Activated CD8-positive, alpha-beta memory T cell treated with anti-CD3 and anti-CD28 coated beads for 4 hours (primary cell): ENCODE measurements at places on chromosomes 2 and 18.

- no peak for DNase-seq
These were observed 195.1 kb downstream of the SEPTIN10 start for GRCh38 chr2:109418716-109419115.

- no peak for DNase-seq
These were observed 423.3 kb downstream of the LRP1B start for GRCh38 chr2:141707486-141707885.

DNA sequence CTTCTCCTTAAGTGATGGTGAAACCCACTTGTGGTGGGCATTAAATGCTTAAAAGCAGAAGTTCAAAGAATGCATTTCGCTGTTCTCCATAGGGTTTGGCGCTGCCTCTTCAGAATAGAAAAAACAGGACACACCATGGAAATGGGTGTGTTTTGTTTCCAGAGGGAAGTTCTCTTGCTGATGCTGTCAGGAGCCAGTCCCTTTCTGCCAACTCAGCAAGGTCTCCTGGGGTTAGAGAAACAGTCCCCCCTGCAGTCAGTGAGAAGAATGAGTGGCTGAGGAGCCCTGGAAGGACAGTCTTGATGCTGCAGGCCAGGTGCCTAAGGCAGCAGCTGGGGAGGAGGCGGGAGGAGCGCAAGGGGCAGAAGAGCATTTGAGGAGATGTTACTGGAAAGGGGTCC, 37.8 kb upstream of the ASAP2 start:
- DNase-seq: no peak

GRCh38 chr2:1605102-1606045, 138.9 kb downstream of the PXDN start:
- no peak for DNase-seq

- no peak for DNase-seq
These were observed 73.6 kb downstream of the ST6GAL2 start for GRCh38 chr2:106812383-106812782.

- DNase-seq: no peak
These were observed 3.9 kb downstream of the MARCO start for GRCh38 chr2:118945881-118946280.

DNA sequence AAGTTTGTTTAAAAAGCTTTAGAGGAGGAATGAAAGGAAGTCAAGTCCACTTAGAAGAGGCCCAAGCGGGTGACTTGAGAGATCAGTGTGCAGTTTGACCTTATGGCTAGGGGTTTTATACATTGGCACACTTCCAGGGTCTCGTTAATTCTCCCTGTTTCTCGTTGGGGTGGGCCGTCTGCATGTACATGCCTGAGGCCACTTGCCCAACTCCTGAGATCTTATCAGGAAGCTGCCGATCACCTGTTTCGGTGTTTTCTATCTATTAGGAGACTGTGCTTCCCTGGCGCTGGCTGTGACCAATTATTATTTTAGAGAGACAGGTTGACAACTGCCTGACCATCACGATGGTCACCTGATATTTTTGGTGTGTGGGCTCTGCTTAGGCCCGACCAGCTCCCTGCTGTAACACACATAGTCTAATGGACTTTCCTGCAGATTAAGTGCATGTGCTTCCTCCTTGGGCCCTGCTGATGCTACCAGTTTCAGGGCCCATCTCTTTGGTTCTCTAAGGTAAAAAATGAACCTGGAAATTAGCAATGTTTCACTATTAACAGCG, 31.0 kb upstream of the MSH6 start:
- DNase-seq: no peak

DNA sequence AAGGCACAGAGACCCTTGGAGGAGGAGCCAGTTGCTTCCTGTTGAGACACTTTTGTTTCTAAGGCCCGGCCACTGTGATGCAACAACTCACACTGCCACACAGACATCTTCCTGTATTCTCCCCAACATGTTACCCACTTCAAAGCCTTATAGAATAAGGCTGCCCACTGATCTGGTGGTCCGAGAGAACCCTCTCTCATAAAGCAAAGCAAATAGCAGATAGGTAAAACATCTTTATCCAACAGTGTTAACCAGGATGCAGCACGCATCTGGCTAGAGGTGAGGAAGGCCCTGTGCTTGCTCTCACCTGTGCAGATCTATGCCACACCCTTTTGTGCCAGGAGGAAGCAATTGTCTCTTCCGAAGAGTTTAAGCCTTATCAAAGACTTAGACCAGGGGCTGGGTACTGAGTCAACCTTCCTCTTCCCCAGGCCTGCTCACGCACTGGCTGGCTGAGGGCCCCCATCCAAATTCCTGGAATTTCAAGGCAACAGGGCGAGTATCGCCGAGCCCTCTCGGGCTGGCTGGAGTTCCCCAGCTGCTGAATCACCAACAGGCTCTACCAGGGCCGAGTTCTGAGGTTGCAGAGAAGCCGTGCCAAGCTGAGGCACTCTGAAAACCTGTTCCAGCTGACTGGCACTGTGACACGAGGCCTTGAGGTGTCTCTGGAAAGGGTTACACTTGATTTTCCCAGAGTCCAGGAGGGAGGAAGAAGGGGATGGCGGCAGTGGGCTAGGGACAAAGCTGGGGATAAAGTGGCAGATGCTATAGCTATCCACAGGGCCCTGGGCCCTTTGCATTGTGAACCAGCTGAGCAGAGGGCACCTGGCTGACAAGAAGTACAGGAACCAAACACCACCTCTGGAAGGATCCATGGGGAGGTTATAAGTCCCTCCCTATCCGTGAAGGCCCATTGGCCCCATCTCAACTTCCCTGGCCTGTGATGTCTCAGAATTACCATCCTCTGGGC, 29.3 kb downstream of the TGFA start:
- peak; percentile 3 for DNase-seq

GRCh38 chr18:11948852-11949523, 32.3 kb upstream of the IMPA2 start:
- no peak for DNase-seq

GRCh38 chr2:238910751-238911351, 63.0 kb downstream of the TWIST2 start:
- no peak for DNase-seq

DNA sequence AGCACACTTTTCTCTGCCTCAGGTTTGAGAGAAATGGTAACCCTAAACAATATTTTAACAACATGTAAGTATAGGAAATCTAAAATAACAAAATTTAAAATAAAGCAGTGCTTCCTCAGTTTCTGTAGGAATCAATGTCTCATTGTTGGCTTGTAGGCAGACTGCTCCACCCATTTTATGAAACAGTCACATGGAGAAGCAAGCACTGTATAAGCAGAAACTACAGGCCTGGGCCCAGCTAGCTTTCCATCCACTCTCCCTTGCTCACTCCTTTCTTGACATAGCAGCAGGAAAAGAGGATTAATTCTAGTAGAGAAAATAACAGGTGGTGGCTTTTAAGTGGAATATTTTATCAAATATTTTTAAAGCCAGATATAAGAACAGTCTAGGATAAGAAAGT, 97.2 kb downstream of the PLEKHM3 start:
- no peak for DNase-seq

DNA sequence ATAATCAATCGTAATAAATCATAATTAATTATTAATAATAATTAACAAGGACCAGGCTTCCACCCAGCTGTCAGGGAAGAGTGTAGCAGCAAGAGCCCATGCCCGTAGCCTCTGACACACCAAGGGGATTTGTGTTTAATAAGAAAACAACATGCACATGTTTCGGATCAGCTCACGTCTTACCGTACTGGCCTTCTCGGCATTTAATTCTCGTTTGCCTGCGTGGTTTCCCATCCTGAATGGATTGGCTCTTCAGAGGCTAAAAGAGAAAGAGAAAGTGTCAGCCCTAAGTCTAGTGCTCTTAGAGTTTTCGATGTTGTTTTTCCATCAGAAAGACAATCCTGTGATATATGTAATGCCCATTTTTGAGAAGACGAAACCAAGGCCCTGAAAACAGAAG, 27.6 kb downstream of the MBP start:
- DNase-seq: no peak

GRCh38 chr18:75290737-75291358, 80.3 kb downstream of the TSHZ1 start:
- DNase-seq: no peak

DNA sequence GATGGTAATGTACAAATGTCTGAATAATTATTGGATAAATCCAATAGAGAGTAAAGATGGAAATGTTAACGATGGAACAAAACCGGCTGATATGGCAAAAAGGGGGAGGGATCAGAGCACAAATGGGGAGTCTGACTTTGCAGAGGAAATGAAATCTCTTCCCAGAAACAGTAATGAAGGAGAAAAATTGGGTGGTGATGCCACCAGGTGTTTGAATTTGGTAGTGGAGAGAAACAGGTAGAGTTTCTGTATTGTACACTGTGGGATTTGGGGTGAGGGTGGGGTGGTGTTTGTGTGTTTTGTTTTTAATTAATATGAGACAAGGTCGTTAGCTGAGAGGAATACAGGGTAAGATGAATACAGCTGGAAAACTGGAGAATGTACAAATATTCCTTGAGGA, 20.4 kb upstream of the XDH start:
- no peak for DNase-seq

- DNase-seq: no peak
These were observed 9.8 kb downstream of the CD302 start for GRCh38 chr2:159788253-159788652.

GRCh38 chr2:164599954-164600589, 21.2 kb downstream of the GRB14 start:
- DNase-seq: no peak

- no peak for DNase-seq
These were observed 99.8 kb downstream of the SEPTIN10 start for GRCh38 chr2:109513749-109514588.

DNA sequence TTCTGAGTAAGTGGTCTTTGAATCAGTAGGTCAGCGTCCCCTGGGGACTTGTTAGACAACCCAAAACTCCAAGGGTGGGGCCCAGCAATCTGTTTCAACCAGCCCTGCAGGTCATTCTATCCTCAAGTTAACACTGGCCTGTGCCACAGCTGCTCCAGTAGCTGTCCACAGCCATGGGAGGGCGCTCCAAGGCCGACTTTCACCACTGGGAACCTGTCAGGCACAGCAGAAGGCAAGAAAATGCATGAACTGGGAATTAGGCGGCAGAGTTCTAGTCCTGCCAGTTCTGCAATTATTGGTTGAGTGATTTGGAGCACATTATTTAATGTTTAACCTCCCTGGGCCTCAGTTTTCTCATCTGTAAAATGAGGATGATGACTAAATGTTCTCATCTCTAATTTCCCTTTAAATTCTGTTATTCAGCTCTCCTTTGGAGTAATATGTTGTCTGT, 17.4 kb upstream of the MRPL33 start:
- peak; percentile 35 for DNase-seq

GRCh38 chr2:68834737-68835376, 36.3 kb downstream of the BMP10 start:
- DNase-seq: no peak

GRCh38 chr2:241598061-241598460, 38.9 kb downstream of the THAP4 start:
- DNase-seq: no peak

DNA sequence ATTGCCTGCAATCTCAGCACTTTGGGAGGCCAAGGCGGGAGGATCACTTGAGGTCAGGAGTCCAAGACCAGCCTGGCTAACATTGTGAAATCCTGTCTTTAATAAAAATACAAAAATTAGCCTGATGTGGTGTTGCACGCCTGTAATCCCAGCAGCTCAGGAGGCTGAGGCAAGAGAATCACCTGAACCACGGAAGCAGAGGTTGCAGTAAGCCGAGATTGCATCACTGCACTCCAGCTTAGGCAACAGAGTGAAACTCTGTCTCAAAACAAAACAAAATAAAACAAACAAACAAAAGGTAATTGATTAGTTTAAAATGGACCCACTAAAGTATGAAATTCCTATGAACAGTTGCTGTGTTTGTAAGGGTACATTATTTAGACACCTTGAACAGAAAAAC, 39.8 kb downstream of the CDH7 start:
- no peak for DNase-seq

- no peak for DNase-seq
These were observed 281.9 kb upstream of the CELF4 start for GRCh38 chr18:37847544-37847943.

DNA sequence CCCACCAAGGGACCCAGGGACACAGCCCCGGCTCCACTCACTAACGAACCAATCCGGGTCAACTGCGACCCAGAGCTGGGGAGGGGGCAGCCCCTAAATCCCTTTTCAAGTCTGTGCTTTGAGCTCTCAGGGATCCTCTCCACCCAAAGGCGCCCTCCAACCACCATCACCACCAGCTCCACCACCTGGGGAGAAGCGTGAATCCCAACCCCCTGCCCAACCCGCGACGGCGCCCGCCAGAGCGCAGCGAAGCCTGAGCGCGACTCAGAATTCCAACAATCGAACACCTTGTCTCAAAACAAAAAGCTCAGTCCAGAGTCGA, 497 bp downstream of the DSC3 start:
- no peak for DNase-seq

DNA sequence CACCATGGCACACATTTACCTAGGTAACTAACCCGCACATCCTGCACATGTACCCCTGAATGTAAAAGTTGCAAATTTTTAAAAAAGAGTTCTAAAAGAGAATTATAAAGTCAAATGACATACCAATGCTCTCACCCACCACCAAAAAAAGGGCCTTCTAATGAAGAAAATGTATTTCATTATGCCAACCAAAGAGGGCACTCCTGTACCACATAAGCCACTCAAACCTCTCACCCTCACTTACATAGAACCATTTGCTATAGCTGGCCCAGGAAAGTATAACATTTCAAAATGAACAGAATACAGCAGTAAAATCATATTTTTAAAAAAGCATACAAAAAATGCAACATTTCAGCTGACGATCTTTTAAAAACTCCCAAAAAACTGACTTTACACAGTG, 241.5 kb upstream of the PKDCC start:
- DNase-seq: no peak

DNA sequence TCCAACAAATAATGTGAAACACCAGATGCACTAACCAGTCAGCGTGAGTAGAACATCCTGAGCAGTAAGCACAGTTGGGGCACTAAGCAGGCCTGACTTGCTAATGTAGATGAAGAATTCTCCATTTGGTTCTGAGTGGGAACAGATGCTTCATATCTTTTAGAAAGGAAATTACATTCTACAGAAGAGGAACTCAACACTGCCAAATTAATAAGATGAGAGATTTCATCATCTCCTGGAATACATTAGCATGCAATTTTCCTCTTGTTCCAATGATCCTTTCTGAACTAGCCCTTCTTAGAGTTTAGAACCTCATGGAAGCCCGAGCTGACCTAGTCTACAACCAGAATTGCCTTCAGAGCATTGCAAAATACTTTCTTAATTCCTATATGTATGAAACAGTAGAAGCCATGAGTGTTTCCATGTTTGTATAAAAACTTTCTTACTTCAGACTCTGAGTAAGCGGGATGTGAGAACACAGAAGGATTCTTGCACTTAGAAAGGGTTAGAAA, 34.8 kb downstream of the COL5A2 start:
- DNase-seq: no peak

- DNase-seq: no peak
These were observed 254.4 kb downstream of the ETAA1 start for GRCh38 chr2:67651565-67651964.
